IPS DF 6.9 (cell line): ENCODE measurements at places on chromosomes 7 and 10.
A peak's percentile ranks its signal among the peaks of the same experiment; 100 is the strongest.

- DNase-seq, result no peak
Observed at GRCh38 chr10:69851306-69851705, 49.6 kb downstream of the COL13A1 start.

GRCh38 chr10:11019724-11020547 is 2.3 kb downstream of the CELF2 start:
- no peak for DNase-seq

- no peak for DNase-seq
Observed at GRCh38 chr7:69359003-69359700, 239.1 kb upstream of the AUTS2 start.

GRCh38 chr10:60706146-60706545 is 72.1 kb upstream of the CDK1 start:
- DNase-seq, result no peak

- peak; percentile 16 for DNase-seq
Observed at GRCh38 chr10:24255115-24255880, 46.4 kb downstream of the KIAA1217 start.

- DNase-seq, result no peak
Observed at GRCh38 chr10:14414901-14415300, 84.2 kb upstream of the FRMD4A start.
